ENCODE measurements at places on chromosomes 16 and 17.

DNA sequence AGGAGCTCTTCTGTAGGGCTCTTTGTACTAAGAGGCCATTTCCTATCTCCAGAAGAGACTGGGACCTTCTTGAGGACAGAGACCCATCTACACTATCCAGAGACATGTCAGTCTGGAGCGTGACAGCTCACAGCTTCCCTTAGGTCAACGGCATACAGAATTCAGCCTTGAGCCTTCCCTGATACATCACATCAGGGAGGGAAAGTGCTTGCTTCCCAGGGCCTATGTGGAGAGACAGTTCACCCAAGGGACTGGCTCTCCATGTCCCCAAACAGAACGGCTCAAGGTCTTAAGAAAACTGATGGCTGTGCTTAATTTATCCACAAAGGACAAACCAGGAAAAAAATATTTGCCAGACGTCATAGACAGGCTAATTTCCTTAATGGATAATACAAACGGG lies 7.7 kb downstream of the CENPV start:
- no peak for DNase-seq

- no peak for DNase-seq
These were observed 27.6 kb upstream of the LASP1NB start for GRCh38 chr17:38897671-38898290.

GRCh38 chr16:69935740-69936139 lies 15.4 kb upstream of the CLEC18A start:
- no peak for DNase-seq

- no peak for DNase-seq
These were observed 10.4 kb upstream of the MARCHF10 start for GRCh38 chr17:62818526-62818925.

DNA sequence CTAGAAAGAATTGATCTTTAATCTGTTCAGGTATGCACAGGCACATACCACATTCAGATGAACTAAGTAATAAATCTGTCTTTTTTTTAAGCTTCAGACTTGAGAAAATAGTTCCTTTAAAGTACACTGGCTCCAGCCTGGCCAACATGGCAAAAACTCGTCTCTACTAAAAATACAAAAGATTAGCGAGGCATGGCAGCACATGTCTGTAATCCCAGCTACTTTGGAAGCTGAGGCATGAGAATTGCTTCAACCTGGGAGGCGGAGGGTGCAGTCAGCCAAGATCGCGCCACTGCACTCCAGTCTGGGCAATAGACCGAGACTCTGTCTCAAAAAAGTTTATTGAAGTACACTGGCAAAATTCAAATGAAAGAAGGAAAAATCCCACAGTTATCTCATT lies 111.0 kb upstream of the NETO2 start:
- no peak for DNase-seq

- no peak for DNase-seq
These were observed 2.1 kb downstream of the MFAP4 start for GRCh38 chr17:19384723-19385391.

GRCh38 chr17:18163547-18163946 lies 20.1 kb upstream of the ALKBH5 start:
- no peak for DNase-seq

GRCh38 chr17:58611331-58611730 lies 80.5 kb downstream of the TEX14 start:
- no peak for DNase-seq

DNA sequence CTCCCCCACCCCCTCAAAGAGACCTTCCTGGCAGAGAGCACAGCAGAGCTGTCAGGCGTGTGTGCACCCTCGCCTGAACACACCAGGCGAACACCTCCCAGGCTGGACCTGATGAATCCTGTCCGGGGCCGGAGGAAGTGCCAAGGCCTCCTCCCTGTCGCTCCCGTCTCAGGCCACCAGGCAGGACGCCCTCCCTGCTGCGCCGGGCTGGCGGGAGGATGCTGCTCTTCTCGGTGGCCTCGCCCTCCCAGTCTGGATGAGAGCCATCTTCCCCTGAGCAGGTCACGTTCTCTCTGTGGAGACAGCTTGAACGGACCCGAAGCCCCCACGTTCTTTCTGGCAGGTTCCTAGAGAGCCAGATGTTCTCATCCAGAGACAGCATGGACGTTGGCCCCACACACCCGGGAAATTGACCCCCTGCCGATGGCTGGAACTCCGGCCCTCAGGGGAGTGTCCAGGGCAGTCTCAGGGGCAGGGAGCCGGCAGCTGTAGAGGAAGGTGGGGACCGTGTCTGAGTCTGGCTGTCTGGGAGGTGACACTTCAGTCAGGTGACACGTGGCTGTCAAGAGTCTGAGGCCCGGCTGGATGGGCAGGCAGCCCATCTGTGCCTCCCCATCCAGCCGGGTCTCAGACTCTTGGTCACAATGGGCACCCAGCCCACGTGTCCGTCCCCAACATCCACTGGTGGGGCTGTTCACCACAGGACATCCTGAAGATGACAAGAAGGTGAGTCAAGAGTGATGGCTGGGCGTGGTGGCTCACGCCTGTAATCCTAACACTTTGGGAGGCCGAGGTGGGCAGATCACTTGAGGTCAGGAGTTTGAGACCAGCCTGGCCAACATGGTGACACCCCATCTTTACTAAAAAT lies 5.0 kb upstream of the TIMP2 start:
- no peak for DNase-seq

- no peak for DNase-seq
These were observed 278.6 kb downstream of the CBLN1 start for GRCh38 chr16:49003022-49003421.

GRCh38 chr16:82716361-82716855 lies 89.6 kb downstream of the CDH13 start:
- DNase-seq = no peak

DNA sequence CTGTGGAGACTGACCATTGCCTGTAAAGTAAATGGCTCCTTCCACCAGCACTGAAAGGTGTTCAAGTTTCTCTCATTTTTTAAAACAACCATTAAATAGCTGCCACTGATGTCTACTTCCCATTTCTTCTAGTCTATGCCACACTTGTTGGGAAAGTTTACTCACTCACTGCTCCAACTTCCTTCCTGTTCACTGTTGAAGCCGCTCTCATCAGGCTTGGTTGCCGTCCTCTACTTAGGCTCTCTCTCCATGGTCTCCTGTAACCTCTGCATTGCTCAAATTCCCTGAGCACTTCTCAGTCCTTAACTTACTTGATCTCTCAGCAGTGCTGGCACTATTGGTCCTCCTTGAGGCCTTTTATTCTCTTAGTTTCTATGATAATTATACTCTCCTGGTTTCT lies 32.4 kb downstream of the SNX11 start:
- DNase-seq = no peak

- no peak for DNase-seq
These were observed 1.1 kb downstream of the ACSF2 start for GRCh38 chr17:50426814-50427787.

DNA sequence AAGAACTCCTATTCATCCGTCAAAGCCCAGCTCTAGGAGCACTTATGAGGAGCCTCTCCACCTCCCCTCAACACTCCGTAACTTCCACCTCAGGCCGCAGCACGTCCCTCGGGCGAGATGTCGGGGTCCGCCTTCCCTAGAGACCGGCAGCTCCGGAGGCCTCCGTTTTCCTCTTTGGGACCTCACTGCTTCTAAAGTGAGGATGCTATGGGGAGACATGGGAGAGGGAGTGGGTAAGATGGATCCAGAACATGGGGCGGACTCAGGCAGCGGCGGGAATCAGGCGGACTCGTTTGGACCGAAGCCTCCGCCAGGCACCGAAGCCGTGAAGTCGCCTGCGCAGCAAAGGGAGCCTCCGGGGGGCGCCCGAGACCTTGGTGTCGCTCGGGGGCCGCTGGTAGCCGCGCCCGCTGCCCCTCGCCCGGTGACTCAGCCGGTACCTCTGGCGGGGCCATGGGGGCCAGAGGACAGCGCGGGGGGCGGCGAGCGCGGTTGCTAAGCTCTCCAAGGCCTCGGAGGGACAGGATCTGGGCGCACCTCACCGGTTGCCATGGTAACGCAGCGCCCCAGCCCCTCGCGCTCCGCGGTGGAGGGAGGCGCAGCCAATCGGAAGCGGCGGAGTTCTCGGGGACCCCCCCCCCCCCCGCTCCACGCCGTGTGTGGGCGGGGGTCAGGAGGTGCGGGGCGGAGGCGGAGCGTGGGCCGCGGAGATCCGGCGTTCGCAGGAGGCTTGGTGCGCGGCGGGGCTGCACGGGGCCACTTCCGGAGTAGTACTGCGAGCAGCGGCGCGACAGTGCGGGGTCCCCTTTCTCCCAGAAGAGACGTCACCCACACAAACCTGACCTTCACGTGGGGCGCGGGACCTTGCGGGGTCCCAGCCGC lies 1.3 kb upstream of the HIC1 start:
- DNase-seq = no peak

- no peak for DNase-seq
These were observed 74.8 kb upstream of the CDC42EP4 start for GRCh38 chr17:73386561-73386960.

DNA sequence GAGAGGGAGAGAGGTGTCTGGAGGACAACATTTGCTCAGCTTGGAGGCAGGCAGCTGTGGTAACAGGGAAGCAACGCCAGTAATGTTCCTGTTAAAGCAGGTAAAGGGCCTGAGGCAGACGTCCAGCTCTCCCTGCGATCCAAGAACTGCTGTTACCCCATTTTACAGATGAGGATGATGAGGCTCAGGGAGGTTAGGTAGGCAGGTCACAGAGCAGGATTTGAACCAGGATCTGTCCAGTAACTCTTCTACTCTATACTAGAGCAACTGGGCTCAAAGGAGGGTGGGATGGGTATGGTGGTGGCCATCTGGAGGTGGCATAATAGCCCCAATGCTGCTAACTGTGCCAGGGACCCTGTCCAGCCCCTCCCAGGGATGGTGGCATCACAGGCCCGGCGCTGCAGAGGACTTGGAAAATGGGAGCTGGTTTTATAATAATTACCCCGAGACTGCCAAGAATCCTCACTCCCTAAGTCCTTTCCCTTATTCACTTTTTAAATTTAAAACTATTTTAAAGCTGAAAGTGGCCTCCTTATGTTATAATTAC lies 12.0 kb downstream of the CA7 start:
- DNase-seq = no peak

DNA sequence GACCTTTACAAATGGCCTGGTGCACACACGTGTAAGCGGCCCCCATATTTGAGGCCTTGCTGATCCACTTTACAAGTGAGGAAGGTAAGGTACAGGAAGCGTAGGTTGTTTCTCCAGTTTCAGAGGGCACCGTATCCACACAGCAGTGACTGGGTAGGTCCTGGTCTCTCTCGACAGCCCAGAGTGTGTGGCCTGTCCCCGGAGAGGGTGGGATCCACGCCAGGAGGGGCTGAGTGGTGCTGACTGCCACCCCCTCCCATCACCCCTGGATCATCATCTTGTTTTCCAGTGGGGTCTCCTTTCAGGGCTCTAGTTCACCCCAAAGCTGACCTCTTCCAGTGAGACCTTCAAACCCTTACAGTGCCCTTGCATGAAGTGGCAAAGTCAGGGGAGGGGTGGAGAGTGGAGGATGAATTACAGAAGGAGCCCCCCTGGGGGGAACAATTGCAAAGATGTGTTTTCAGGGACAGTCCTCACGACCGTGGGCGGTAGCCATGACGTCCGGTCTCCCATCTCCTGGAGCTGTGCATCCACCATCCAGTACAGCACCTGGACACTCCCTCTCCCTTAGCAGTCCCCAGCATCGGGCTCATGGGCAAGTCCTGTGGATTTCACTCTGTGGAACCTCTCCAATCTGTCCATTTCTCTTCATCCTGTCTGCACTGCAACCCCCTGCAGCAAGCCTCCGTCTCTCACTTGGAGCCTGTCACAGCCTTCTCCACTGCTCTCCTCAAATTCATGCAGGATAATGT lies 4.5 kb upstream of the BANP start:
- DNase-seq = no peak

DNA sequence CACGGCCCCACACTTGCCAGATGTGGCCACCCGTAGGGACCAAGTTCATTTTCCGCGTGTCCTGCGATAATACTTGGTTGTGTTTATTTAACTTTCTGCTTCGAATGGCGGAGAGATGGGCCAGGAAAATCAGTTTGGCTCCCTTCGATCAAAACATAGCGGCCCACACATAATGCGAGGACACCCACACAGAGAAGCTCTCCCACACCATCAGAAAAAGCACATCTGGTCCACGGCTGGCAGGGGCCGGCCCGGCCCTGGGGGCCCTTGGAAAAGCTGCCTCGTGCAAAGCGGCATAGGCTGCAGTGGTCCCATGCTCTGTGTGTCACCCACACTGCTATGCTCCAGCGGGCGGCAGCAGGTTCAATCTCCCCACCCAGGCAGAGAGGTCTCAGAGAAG lies 46.9 kb downstream of the ZNF423 start:
- DNase-seq = no peak

DNA sequence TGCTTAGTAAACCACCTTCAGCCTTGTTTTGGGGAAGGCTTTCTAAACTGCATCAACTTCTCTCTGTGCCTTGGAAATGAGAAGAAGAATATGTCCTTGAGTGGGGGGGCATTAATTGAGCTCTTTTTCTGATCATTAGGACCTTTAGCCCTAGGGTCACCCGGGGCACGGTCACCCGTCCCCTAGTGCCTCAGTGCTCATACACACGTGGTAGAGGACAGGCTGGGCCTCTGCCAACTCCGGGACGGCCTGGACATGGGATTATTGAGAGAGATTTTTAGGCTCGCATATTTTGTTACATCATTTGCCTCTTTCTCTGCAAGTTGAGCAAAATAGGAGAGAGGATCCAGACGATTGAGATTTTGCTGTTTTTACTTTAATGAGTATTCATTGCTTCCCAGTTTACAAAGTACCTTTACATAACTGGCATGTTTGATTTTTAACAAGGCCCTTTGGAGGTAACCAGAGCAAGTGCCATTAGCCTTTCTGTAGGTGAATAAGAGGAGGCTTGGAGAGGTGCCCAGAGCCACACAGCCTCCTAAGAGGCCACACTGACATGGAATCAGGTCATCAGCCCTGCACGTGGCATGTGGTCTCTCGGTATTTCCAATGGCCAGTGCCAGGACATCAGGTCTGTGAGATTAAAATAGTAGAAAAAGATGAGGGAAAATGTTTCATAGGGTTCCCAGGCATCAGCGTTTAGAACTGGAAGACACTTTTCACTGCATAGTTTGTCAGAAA lies 11.1 kb downstream of the PMM2 start:
- DNase-seq = no peak

- peak; percentile 25 for DNase-seq
These were observed 167.1 kb downstream of the HAPSTR1 start for GRCh38 chr16:9258423-9259051.

DNA sequence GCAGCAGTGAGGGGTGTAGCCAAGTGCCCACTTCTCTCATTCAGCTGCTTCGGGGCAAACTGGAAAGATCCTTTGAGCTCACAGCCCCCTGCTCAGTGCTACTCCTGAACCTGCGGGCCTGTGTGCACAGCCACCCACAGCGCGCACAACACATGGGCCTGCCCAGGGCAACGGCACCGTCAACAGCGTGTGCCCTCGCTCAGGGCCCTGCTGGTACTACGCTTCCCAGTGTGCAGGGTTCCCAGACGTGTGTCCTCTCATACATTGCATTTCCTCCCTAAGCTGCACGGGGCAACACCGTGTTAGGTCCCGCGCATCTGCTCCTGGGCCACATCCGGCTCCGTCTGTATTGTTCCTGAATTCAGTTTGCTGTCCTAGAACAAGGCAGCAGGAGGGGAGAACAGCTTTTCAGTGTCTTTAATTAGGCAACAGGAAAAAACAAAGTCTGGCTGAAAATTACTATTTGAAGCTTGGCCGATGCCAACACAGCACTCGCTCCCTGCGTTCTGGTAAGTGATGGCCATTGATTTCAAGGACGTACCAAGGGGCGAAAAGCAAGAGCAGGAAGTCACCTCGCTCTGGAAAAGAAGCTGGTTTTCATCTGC lies 15.2 kb downstream of the MRM3 start:
- DNase-seq = no peak
